ENCODE measurements at places on chromosomes 6 and 20.

DNA sequence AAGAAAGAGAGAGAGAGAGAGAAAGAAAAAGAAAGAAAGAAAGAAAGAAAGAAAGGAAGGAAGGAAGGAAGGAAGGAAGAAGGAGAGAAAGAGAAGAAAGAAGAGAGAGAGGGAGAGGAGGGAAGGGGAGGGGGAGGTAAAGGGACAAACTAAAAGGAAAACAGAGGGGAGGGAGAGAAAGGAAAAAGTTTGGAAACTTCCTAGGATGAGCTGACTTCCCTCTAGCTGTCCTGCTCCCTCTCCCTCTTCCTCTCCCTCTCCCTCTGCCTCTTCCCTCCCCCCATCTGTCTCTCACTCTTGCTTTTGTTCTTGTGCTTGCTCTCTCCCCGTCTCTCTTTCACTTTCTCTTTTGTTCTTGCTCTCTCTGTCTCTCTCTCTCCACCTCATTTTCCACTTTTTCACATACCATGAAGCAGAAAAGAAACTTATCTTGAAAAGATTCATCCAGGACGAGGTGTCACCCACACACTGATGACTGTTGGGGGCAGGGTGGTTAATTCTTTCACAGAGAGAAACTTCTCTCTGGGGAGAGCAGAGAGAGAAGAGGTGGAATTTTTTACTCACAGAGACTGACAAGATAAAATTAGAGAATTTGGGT is 56.4 kb upstream of the DUSP22 start:
- DNase-seq = no peak

GRCh38 chr20:30593572-30593971 is 663.9 kb upstream of the DEFB115 start:
- no peak for DNase-seq

DNA sequence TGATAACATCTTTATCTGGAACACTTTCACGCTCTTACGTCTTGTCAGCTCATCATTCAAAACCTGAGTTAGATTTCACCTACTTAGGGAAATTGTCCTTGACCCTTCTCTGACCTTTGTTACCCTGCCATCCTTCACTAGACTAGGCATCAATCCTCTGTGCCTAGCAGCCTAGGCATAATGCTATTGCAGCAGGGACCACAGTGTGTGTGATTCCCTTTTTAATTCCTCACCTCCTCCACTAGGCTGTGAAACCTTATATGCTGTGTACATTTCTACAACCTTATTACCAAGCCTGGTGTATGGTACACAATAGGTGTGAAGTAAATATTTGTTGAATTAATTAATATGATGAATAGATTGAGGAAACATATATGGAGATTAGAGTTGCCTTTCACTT is 66.7 kb upstream of the DEFB112 start:
- DNase-seq = no peak

DNA sequence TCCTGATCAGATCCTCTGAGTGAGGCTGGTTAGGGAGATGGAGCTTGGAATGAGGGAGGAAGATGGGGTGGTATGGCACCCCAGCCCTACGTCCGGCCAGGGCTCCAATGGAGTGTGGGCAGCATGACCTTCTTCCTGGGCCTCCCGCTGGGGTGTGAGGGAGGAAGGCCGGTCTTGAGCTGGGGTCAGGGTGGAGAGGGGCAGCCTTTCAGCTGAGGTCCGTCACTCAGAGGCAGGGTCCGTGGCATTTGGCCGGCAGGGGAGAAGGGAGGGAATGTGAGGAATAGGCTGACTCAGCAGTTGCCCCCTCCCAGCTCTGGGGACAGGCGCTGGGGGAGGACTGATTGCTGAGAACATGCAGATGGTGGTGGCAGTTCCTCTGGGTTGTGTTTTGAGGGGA is 25.5 kb upstream of the VEGFA start:
- no peak for DNase-seq

- DNase-seq = no peak
These were observed 16.4 kb upstream of the KIFC1 start for GRCh38 chr6:33375143-33375671.

GRCh38 chr20:51802170-51802751 is at the start of gene SALL4:
Gene SALL4, minus strand, starts transcription at chr20:51802521. Its CDS starts 113 bp downstream, at chr20:51802408.
- DNase-seq = no peak
